ENCODE measurements at places on chromosomes 7 and 10. TPM values are rescaled to one million over a fixed set of nuclear protein-coding genes. Genes with fewer than 3 reads are reported as not detected.

DNA sequence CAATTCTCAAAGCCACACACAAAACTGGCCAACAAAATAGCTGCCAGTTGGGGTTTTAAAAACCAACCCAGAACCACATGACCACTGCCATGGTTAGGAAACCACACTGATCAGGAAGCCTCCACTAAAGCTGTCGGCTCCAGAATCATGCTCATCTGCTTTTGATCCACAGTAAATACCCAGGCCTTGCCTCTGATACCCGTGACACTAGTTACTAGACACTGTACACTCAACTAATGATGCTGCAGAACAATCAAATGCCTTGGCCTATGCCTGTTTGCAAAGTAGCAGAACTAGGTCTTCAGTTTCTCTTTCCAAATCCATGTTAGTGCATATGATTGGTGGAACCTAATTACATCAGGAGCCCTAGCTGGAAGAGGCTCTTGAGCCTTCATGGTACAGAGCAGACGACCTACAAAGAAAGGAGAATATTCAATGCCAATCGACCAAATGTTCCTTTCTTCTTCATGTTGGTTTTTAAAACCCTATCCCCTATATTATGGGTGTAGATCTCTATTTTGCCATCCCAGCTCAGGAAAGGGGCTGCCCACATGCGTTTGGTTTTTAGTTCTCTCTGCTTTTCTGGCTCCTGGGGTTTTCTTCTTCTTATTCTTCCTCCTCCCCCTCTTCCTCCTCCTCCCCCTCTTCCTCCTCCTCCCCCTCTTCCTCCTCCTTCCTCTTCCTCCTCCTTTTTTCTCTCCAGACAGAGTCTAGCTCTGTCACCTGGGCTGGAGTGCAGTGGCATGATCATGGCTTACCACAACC is 76.6 kb downstream of the CNNM2 start:
- H3K4me3 ChIP-seq: no peak overlapping the region
- H3K27me3 ChIP-seq: no peaks in the 10 kb centered on the region
- H3K36me3 ChIP-seq: no peaks in the 10 kb centered on the region
- DNase-seq: no peak
- no peak overlapping the region for H3K27ac ChIP-seq
- H3K4me1 ChIP-seq: no peaks in the 10 kb centered on the region

The DNAJC12 gene
- 2.1 TPM for total RNA-seq

- no peak for DNase-seq
- H3K4me1 ChIP-seq: peaks cover 13% of the 10 kb centered on the region
- H3K36me3 ChIP-seq: peaks cover 6% of the 10 kb centered on the region
Observed at GRCh38 chr10:60893231-60893630, 50.8 kb downstream of the RHOBTB1 start.

- H3K4me3 ChIP-seq: peak overlapping the region; percentile 63
- no peaks in the 10 kb centered on the region for H3K36me3 ChIP-seq
- peak; percentile 27 for DNase-seq
- H3K27ac ChIP-seq: no peak overlapping the region
Observed at GRCh38 chr10:14173706-14174594, 156.8 kb downstream of the FRMD4A start.

The NME8 gene
- total RNA-seq: not detected

- no peak overlapping the region for H3K4me3 ChIP-seq
- H3K27ac ChIP-seq: no peak overlapping the region
- no peaks in the 10 kb centered on the region for H3K36me3 ChIP-seq
- DNase-seq: no peak
- H3K4me1 ChIP-seq: no peaks in the 10 kb centered on the region
Observed at GRCh38 chr10:43075612-43076003, 1.3 kb upstream of the RET start.

DNA sequence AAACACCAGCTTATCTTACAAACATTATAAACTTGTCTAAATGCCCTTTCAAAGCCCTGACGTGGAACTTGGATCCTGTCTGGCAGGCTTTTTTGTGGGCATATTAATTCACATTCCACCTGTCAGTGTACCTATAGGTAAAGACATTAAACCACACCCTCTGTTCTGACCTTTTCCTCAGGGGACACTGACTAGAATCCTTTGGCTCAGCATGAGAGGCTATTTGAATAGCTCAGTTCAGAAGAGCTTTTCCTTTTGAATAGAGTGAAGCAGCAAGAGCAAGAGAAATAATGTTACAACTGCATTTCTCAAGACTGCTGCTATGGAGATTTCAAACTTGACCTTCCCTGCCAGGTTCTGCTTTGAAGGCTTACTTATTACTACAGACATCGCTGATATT is 76.9 kb downstream of the CYP51A1 start:
- no peak overlapping the region for H3K4me3 ChIP-seq
- H3K36me3 ChIP-seq: peaks cover 8% of the 10 kb centered on the region
- DNase-seq: no peak
- no peaks in the 10 kb centered on the region for H3K4me1 ChIP-seq

DNA sequence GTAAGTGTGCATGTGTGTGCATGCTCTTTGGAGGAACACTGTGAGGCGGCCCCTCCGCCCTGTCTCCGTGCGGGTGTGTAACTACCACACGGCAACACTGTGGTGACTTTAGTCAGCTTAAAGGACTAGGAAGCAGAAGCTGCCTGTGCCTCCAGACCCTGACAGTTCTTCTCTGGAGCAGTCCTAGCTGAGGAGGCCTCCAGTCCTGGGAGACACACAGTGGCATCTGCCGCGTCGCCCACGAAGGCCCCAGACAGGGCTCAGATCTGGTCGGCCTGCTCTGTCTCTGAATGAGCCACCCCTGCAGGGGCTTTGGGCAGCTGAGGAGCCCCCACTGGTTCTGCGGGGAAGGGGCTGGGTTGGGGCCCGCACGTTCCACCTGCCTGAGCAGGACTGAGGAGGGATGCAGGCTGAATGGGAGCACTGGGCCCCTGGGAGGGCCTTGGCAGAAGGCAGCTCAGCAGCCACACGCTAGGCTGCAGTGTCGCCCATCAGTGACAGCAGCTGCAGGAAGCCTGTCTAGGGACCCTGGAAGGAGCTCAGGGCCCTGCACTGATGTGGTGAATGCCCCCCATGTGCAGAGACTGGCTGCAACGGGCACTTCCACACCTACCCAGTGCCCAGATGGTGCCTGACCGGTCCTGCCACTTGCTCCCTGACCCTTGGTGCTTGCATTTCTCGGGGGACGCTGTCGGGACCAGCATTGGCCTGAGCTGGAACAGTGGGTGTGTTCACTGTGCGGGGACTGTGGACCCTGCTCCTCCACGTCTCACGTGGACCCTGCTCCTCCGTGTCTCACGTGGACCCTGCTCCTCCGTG is 27.3 kb upstream of the KNDC1 start:
- H3K4me3 ChIP-seq: no peak overlapping the region
- no peak overlapping the region for H3K27ac ChIP-seq
- no peaks in the 10 kb centered on the region for H3K36me3 ChIP-seq
- H3K4me1 ChIP-seq: no peaks in the 10 kb centered on the region
- DNase-seq: no peak
- H3K27me3 ChIP-seq: no peaks in the 10 kb centered on the region

The EBF3 gene
- total RNA-seq: 0.07 TPM

- H3K4me1 ChIP-seq: no peaks in the 10 kb centered on the region
- no peaks in the 10 kb centered on the region for H3K27me3 ChIP-seq
- DNase-seq: no peak
- H3K36me3 ChIP-seq: no peaks in the 10 kb centered on the region
- H3K4me3 ChIP-seq: no peak overlapping the region
- H3K27ac ChIP-seq: no peak overlapping the region
Observed at GRCh38 chr10:130934293-130935127, 377.0 kb downstream of the TCERG1L start.

- no peak overlapping the region for H3K4me3 ChIP-seq
- H3K4me1 ChIP-seq: no peaks in the 10 kb centered on the region
- no peak overlapping the region for H3K27ac ChIP-seq
- H3K27me3 ChIP-seq: no peaks in the 10 kb centered on the region
- no peak for DNase-seq
- no peaks in the 10 kb centered on the region for H3K36me3 ChIP-seq
Observed at GRCh38 chr7:96273716-96274115, 48.2 kb downstream of the SLC25A13 start.

DNA sequence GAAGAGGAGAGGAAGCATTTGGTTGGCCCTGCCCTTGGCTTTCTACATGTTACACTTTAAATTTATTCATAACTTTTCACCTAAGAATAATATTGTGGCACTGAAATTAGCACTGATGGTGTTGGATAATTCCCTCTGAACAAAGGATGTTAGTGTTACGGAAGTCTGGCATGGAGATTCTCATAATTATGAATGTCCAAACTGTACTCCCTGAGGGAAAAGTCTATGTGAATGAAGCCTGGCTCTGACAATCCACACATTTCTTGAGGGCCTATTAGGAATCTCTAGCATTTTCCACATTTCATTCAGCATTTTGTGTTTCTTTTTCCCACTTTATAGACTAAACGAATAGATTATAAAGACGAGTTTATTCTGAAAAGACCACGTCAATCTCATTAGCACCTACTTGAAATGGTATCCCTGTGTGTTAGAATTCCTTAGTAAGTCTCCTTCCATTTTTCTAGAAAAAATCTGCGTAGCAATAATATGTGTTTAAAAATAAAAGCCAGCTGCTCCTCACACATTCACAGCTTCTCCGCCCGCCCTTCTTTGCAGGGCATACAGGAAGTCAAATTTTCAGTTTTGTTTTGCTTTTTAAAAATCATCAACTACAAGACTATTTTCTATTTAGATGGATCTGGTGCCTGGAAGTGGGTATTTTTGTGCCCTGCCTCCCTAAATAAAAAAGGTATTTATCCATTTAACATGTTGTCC is 131.8 kb upstream of the PALS2 start:
- H3K27me3 ChIP-seq: no peaks in the 10 kb centered on the region
- no peak for DNase-seq
- H3K4me1 ChIP-seq: no peaks in the 10 kb centered on the region

The GRM3 gene
- total RNA-seq: not detected

The SPACDR gene
- total RNA-seq: 2.6 TPM

DNA sequence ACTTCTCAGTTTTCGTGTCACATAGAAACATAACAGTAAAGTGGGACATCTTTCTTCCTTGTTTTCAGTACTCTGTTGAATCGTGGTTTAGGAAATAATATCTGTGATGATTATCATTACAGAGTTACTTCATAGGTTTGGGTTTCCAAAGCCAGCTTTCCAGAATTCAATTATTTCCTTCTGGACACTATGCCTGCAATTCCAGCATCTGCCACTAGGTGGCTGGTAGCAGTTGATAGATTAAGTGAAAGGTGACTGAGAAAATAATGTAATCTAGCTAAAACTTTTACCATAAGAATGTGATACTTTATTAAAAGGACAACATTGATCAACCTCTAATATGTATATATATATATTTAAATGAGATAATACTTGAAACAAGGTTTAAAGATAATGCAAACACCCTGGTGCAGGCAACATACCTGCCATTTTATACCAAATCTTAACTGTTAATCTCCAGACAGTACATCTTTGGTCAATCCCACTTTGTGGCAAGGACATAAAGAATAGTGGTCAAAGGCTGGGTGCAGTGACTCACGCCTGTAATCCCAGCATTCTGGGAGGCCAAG is 102.6 kb downstream of the SH3PXD2A start:
- no peaks in the 10 kb centered on the region for H3K27me3 ChIP-seq
- H3K36me3 ChIP-seq: no peaks in the 10 kb centered on the region
- H3K27ac ChIP-seq: no peak overlapping the region

- no peak overlapping the region for H3K27ac ChIP-seq
- H3K4me1 ChIP-seq: peaks cover 4% of the 10 kb centered on the region
- no peak for DNase-seq
- H3K27me3 ChIP-seq: no peaks in the 10 kb centered on the region
- H3K4me3 ChIP-seq: no peak overlapping the region
Observed at GRCh38 chr10:113121153-113121552, 171.1 kb downstream of the TCF7L2 start.

The GDF10 gene
- total RNA-seq: 6.1 TPM

DNA sequence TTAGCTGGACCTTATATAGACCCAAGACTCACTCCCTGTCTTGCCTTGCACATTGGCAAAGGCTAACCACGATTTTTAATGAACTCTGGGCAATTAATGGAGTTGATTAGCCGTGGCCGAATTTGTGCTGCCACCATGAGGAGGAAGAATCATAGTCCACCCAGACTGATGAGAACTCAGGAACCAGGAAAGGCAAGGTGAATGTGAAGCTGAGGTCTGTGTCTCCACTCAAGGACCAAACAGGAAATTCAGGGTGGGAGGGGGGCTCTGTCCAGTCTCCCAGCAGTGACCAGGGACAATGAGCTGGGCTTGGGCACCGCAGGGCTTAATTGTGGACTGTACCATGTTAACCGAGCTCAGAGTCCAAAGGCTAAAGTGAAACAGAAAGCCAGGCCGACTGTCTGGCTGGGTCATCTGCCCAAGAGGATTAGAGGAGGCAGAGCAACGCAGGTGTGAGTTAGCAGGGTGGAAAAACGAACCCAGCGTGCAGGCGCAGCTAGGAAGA is 127.0 kb upstream of the JCAD start:
- no peaks in the 10 kb centered on the region for H3K36me3 ChIP-seq
- H3K4me3 ChIP-seq: no peak overlapping the region
- H3K27me3 ChIP-seq: no peaks in the 10 kb centered on the region
- peaks cover 61% of the 10 kb centered on the region for H3K4me1 ChIP-seq

The ADD3 gene
- 127 TPM for total RNA-seq

The ZNF789 gene
- total RNA-seq: 21.7 TPM

DNA sequence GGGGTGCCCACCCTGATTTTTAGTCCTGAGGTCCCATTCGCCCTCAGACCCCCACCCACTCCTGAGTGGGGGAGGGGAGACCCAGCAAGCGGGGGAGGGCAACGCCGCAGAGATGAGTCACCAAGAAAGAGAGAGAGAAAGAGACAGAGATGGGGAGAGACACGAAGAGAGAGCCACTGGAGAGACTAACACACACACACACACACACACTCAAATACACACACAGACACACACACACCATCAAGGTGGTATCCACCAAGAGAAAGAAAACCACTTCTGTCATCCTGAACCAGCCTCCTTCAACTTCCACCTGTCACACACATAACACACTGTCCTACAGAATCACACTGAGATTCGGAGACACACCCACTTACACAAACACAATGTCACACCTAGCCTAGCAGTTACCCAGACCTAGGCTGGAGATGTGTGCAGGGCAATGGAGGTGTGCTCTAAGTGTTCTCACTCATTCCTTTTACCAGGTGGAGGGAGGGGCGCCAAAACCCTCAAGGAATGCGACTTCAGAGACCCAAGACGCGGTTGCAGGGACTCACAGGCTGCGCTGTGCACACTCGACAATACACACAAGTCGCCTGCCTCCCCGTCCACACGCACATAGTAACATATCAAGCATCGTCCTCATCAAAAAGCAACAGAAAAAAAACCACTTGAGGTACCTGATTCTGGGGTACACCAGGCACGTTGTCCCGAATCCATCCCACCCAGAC is 3.9 kb upstream of the VGF start:
- H3K27ac ChIP-seq: no peak overlapping the region
- H3K36me3 ChIP-seq: no peaks in the 10 kb centered on the region
- peaks cover 58% of the 10 kb centered on the region for H3K27me3 ChIP-seq
- H3K4me3 ChIP-seq: peak overlapping the region; percentile 37
